ENCODE measurements at places on chromosomes 6 and 20. TPM values are rescaled to one million over a fixed set of nuclear protein-coding genes. Genes with fewer than 3 reads are reported as not detected.

DNA sequence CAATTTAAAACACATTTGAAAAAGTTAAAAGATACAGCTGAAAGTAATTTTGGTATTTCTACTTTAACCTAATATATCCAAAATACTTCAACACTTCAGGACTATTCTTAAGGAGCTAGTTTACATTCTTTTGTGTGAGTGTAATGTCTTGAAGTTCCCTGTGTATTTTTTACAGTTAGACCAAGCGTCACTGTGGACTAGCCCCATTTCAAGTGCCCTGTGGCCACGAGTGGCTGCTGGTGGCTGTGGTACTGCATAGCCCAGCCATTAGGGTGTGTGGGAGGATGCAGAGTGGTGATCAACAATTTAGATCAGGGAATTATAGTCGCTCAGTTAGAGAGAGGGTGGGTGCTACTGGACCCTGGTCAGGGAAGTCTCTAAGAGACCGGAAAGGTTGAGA, 869 bp upstream of the CST5 start:
- no peak for DNase-seq

DNA sequence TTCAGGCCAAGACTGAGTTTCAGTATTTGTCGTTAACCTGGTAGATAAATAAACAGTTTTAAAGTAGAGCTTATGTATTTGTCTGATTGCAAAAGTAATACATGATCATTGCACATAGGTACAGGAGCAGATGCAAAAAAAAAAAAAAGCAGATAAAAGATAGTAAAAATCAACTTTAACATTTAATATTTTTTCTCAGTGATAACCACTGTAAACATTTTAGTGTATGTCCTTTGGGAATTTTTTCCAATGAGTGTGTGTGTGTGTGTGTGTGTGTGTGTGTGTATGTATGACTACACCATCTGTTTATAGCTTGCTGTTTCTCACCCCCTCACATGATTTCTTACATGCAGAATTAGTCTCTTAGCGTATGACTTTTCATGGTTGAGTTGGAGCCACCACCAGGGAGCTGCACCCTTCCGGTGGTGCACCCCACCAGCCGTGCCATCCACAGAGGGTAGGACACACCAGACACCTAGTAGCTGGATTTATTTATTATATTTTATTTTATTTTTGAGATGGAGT, 26.3 kb downstream of the WRNIP1 start:
- DNase-seq, result no peak

Gene SMOC2
- not detected for total RNA-seq

DNA sequence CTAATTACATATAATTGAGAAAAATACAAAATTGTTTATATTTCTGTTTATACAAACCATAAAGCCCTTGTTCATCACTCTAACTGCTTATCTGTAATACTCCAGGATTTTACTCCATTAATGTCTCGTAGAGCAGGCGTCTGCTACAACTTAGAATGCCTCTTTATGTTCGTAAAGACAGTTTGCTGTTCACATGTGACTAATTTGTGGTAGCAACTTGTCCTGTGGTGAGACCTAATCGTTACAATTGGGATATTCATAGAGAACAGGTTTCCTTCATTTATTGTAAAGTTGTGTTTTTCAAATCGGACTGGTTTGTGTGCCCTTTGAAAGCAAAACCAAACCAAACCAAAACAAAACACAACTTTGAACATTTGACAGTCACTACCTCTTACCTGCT, 149.7 kb downstream of the ASCC3 start:
- DNase-seq, result no peak

DNA sequence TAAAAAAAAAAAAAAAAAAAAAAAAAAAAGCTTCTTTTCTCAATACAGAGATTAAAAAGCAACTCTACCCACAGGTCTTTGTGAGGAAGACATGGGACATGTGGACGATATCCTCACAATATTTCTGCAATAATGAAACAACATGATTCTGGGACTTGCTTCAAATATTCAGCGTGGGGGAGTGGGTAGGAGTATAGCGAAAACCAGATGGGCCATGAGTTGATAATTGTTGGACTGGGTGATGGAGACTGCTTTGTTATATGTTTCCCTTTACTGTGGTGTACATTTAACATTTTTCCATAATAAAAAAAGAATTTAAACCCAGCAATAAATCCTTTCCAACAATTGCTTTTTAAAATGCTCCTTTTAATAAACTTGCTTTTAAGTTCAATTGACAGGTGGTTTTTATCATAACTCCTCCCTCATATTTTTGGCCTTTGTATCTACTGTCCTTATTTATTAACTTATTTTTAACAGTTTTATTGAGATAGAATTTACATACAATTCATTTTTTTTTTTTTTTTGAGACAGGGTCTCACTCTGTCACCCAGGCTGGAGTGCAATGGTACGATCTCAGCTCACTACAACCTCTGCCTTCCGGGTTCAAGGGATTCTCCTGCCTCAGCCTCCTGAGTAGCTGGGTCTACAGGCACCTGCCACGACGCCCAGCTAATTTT, 40.4 kb upstream of the ARFGEF2 start:
- DNase-seq, result no peak
